ENCODE measurements at places on chromosomes 7 and 10.

GRCh38 chr10:29643771-29644501 is 9.2 kb upstream of the SVIL start:
- no peak for DNase-seq

DNA sequence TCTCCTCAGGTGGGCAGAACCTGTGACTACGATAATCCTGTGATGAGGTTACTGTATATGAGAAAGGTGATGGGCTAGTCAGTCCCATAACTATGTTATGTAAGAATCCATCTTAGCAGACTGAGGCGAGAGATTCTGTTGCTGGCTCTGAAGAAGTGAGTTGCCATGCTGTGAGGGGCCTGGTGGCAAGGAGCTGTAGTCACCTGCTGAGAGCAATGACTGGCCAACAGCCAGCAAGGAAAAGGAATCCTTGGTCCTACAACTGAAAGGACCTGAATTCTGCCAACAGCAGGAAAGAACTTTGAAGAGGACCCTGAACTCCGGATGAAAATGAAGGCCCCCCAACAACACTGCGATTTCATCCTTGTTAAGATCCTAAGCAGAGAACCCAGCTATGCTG is 31.0 kb upstream of the DNAJB12 start:
- no peak for DNase-seq

GRCh38 chr7:20116869-20117268 is 100.3 kb downstream of the MACC1 start:
- DNase-seq = no peak

GRCh38 chr7:142030848-142031247 is 35.2 kb downstream of the MGAM start:
- DNase-seq = no peak

GRCh38 chr10:110641256-110641655 is 2.9 kb upstream of the RBM20 start:
- no peak for DNase-seq
